ENCODE measurements at places on chromosomes 4 and X.

DNA sequence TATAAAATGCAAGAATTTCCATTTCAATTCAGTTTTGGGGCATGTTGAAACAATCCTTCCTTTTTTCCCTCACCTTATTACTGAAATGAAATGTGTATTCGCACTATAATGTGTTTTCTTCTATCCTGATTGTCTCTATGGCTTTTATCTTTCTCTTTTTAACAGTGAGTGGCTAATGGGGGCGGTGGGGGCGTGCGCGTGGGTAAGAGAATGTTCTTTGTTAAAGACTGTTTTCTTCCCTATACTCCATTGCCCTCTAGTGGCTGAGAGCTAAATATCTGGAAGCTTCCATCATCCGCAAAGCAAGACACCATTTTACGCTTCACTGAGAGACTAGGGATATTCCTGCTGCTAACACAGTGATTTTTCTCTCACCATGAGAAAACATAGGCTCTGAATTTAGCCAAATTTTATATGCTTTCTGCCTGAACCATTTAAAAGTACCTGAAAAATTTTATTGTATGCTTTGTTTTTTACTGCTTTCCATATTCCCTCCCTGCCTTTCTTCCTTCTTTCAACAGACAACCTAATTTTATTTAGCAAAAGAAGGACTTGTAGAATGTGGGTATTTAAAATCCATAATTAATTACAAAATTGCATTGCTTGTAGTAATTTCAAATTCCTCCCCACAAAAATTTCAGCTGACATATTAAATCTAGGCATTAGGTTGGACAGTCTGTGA is 194.0 kb downstream of the GASK1B start:
- no peak for DNase-seq

DNA sequence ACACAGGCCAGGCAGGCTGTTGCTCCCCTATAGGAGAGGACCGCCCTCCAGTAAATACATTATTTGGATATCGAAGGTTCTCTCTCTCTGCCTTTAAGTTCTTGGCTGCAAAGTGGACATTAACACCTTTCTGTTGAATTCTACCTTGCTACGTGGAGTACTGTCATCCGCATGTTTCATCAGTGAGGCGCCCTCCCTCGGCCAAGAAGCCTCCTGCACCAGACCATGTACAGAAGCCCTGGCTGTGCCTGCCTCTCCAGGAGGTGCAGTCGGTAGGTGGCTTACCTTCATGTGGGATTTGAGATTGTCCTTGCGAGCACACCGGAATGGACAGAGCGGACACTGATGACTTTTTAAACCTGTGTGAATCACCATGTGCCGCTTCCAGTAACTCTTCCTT is 46.7 kb downstream of the ZNF827 start:
- DNase-seq: no peak

- DNase-seq: no peak
Measured at GRCh38 chr4:42152507-42153504, at the start of gene BEND4. BEND4 (minus strand) TSS chr4:42152655; CDS start chr4:42152143, 512 bp downstream.

GRCh38 chr4:113131136-113131535 is 81.7 kb downstream of the ANK2 start:
- DNase-seq: no peak

DNA sequence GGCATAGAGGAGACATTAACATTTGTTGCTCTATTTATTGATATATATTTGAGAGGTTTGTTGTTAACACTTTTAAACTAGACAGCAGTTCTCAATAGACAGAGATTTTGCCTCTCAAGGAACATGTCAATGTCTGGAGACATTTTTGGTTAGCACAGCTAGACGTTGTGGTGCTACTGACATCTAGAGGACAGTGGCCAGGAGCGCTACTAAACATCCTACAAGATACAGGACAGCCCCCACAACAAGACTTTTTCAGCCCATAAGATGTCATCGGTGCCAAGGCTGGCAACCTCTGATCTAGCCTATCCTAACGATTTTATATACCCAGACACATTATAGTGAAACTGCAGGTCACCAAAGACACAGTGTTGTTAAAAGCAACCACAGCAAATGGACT is 18.4 kb upstream of the CTSO start:
- no peak for DNase-seq

DNA sequence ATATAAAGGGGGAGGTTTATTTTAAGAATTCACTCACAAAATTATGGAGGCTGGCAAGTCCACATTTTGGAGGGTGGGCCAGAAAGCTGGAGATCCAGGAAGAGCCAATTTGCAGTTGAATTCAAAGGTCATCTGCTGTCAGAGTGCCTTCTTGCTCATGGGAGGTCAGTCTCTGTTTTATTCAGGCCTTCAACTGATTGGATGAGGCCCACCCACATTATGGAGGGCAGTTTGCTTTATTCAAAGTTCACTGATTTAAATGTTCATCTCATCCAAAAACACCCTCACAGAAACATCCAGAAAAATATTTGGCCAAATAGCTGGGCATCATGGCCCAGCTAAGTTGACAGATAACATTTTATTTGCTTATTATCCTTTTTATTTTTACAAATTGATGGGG is 59.5 kb downstream of the SEPSECS start:
- DNase-seq: no peak
